ENCODE measurements at places on chromosomes 1 and 21.
A peak's percentile ranks its signal among the peaks of the same experiment; 100 is the strongest.

GRCh38 chr21:34857874-34858273 is 189.1 kb downstream of the CLIC6 start:
- no peak for DNase-seq

GRCh38 chr21:25176637-25177412 is 430.5 kb downstream of the MRPL39 start:
- DNase-seq = no peak

DNA sequence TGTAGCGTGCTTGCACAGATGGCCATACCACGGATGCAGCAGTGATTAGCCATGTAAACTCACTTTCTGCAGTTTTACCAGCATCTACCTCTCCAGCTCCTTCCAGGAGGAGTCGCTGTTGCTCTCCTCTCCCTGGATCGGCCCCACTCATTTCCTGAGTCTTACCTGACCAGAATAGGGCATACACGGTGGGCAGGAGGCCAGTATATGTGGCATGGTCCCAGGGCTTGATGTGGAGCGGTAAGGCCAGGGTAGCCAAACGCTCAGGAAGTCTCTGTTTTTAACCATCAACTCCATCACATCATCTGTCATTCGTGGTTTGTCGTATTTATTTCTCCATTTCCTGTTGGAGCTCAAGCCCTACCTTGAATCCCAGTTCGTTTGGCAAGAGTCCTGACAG is 163.4 kb upstream of the USP24 start:
- peak; percentile 40 for DNase-seq

DNA sequence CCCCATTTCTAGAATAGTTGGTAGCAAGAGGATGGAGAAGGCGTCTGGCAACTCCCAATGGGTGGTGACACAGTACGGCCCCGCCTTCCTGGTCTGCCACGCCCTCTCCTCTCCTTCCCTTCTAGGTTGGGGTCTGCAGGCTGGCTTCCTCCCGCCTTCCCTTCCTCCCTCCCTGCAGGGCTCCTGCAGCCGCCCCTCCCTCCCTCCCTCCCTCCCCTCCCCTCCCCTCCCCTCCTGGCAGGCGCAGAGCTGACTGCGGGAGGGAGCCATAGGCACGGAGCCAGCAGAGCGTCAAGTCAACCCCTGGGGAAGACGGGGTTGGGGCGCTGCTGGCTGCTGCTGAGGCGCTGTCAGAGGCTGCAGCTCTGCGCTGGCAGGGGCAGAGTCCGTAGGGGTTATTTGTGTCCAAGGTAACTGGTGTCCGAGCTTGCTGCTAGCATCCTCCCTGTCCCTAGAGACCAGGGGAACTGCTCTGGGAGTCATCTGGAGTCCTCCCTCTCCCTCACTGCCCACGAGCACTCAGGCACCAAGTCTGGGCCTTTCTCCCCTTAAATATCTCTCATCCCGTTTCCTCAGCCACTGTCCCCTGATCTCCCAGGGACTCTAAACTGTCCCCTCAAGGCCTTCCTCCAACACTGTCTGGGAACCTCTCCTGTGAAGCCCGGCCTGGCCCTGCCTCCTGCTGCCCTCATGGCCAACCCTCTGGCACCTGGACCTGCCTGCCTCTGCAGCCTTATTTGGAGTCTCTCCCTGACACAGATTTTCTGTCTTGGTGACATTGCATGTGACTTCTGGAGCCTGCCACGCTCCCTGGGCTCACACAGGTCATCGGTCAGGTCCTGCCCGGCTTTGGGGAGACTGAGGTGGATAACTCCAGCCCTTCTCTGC is 57.4 kb upstream of the ACOT11 start:
- no peak for DNase-seq

GRCh38 chr1:224493269-224493668 is 58.7 kb upstream of the WDR26 start:
- DNase-seq = no peak

GRCh38 chr21:35128536-35128935 is 79.4 kb upstream of the RUNX1 start:
- no peak for DNase-seq

DNA sequence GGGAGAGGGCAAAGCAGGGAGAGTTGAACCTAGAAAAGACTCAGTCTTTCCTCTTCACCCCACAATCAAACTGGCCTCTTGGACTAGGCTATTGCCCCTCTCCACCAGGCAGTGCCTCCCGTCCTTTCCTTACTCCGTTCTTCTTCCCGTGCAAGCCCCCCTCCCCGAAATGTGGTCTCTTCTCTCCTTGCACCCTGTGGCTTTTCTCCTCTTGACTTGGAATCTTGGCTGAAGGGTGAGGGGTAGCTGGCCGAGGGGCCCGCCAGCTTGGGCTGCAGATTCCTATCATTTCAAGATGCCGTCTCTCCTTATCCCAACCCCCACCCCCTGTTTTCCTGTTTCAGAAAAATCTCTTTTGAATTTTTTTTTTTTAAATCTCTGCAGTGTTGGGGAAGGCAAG is 1.6 kb downstream of the WNT2B start:
- no peak for DNase-seq

GRCh38 chr21:25790122-25790877 is 55.5 kb downstream of the GABPA start:
- peak; percentile 13 for DNase-seq

DNA sequence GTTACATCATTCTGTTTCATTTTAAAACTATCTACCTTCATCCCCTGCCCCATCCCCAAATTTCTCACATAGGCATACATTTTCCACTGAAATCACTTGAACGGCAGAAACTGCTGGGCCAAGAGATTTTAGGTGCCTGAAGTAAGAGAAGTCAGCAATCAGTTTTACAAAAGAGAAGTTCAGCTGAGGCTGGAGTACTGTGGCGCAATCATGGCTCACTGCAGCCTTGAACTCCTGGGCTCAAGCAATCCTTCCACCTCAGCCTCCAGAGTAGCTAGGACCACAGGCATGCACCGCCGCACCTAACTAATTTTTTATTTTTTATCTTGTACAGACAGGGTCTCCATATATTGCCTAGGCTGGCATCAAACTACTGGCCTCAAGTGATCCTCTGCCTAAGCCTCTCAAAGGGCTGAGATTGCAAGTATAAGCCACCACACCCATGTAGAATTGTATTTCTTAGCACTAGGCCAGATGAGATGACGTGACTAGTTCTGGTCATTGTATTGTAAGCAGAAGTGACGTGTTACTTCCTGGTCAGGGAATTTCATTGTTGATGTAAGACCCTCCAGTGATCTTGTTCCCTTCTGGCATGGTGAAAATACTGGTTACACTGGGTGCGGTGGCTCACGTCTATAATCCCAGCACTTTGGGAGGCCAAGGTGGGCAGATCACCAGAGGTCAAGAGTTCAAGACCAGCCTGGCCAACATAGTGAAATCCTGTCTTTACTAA is 7.1 kb downstream of the BECN2 start:
- no peak for DNase-seq

GRCh38 chr1:12626888-12627287 is 8.9 kb upstream of the DHRS3 start:
- no peak for DNase-seq

GRCh38 chr21:45256021-45256911 is 31.4 kb downstream of the POFUT2 start:
- DNase-seq = no peak

GRCh38 chr21:35861661-35862060 is 198.7 kb downstream of the SETD4 start:
- no peak for DNase-seq
